ENCODE measurements at places on chromosomes 7 and 10.

GRCh38 chr7:50307368-50308032, 3.0 kb downstream of the IKZF1 start:
- DNase-seq = peak; percentile 80

- no peak for DNase-seq
Measured at GRCh38 chr7:134505856-134506255, 21.5 kb upstream of the AKR1B10 start.

DNA sequence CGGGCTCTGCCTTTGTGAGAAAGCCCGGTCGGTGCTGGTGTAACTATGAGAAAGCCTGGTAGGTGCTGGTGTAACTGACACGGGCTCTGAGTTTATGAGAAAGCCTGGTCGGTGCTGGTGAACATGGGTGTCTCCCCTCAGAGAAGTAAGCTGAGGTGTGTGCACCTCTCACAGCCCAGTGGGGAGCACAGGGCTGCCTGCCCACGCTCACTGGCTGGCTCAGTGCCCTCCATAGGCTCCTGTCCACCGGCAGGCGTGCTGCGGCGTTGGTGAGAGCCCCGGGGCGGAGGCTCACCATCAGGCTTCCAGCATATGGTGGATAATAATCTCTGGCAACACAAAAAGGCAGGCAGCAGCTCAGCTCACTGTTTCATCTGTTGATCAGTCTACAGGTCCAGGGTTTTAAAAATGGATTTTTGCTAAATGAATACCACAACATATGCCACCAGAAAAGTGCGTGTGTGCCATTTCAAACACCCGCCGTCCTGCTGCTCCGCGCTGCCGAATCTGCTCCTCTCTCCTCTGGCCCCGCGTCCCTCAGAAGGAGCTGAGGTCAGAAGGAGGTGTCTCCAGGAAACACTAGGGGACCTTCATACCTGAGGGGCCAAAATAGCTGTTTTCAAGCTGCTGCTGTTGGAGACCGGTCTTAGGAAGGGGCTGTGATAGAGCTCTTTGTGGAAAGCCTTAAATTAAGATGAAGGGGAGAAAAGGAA, 365.7 kb downstream of the DNAJB6 start:
- no peak for DNase-seq

DNA sequence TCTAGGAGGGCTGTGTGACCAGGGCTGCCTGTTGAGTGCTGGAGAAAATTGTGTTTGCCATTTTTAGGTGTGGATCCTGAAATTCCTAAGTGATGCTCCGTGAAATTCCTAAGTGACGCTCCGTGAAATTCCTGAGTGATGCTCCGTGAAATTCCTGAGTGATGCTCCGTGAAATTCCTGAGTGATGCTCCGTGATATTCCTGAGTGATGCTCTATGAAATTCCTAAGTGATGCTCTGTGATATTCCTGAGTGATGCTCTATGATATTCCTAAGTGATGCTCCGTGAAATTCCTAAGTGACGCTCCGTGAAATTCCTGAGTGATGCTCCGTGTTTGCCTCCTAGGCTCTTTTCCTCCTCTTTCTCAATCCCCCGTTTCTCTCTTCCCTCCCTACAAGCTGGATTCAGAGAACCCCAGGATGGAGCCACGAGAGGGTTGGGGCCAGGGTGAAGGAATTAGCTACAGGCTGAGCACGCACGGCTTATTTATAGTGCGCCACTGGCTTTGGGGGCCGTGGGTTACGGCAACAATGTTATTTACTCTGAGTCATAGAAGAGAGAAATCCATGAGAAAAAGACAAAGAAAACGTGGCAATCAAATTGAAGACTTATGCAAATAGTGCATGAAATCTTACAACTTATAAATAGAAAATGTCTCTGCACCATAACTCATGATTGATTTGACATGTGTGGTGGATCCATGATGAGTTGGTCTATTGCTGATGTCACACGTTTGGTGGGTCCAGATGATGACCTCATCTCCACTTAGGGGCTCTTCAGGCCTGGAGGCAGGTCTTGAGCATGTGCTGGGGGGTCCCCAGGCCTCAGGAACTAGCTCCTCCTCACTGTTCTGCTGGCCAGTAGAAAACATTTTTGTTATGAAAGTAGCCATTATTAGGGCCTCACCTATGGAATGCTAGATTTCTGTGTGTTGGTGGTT, 224.6 kb downstream of the WDR37 start:
- DNase-seq = no peak

DNA sequence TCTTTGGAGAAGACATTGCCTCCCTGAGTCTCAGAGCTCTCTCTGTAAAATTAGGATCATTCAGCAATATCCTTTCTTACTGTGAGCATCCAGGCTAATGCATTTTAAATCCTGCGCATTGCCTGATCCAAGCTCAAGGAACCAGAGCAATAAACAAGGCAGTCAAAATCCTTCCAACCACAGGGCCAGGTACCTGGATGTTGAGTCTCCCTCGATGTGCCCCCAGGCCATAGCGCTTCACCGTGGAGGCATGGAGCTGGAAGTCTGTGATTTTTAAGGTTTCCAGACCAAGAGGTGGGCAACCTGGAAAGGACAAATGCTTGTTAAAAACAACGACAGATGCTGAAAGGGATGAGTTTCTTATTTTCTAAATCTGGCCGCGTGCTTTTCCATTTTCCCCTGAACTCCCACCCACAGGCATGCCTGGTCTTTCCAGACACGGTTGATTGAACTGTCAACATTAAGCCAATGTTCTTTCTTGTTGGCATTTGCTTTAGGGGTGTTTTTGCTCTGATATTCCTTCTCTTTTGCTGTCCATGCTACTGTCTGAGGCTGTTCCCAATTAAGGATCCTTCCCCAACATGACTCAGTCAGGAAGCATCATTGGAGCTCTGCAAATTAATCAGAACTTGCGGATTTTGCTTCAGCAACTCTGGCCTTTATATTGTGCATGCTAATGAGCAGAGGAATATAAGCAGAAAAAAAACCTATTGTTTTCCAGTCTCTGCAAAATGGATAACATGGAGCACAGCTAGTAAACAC, 29.0 kb downstream of the CPXM2 start:
- no peak for DNase-seq

DNA sequence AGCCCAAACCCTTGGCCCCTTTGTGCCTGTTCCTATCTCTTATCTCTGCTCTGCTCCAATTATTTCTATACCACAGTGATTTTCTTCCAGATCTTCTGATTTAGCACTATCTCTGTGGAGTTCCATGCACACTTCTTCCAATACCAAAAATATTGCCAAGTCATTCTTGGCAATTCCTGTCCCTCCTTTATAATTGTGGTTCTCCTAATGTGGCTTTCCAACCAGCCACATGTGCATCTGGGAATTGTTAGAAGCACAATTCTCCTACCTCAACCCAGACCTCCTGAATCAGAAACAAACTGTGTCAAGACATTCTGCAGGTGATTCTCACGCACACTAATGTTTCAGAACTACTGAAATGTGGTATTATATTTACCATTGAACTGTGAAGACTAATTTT, 447.8 kb upstream of the IGFBP3 start:
- DNase-seq = no peak

GRCh38 chr10:124289851-124290795, 128.6 kb downstream of the OAT start:
- no peak for DNase-seq

GRCh38 chr10:66277481-66277880, 648.4 kb upstream of the LRRTM3 start:
- DNase-seq = no peak

GRCh38 chr7:92293896-92294590, 48.3 kb downstream of the ANKIB1 start:
- no peak for DNase-seq

GRCh38 chr7:147052818-147053217, 936.2 kb downstream of the CNTNAP2 start:
- no peak for DNase-seq

- no peak for DNase-seq
Measured at GRCh38 chr10:99859585-99859984, 77.1 kb downstream of the ABCC2 start.

GRCh38 chr10:98039690-98040381, 9.4 kb upstream of the CRTAC1 start:
- no peak for DNase-seq

DNA sequence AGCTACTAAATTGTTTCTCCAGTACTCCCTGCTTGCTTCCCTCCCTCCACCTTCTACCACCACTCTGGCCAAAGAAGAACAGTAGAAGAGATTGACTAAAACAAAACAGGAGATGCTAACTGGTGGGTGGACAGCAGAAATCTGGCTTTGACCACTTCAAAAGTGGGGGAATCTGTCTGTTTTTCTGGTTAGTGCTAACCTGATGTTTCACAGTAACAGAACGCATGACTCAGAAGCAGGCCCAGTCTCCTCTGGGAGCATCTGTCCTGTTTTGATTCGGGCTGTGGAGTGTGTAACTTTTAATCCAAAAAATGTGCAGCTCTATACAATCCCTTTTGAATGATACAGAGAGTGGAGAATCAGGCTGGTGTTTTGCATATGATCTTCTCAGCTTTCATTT, 32.7 kb upstream of the ZNF438 start:
- no peak for DNase-seq
